ENCODE measurements at places on chromosomes 12 and 14.

- DNase-seq, result no peak
Measured at GRCh38 chr14:94237983-94238382, 55.1 kb downstream of the SERPINA10 start.

GRCh38 chr12:26651566-26652188 lies 181.3 kb downstream of the ITPR2 start:
- peak; percentile 28 for DNase-seq

DNA sequence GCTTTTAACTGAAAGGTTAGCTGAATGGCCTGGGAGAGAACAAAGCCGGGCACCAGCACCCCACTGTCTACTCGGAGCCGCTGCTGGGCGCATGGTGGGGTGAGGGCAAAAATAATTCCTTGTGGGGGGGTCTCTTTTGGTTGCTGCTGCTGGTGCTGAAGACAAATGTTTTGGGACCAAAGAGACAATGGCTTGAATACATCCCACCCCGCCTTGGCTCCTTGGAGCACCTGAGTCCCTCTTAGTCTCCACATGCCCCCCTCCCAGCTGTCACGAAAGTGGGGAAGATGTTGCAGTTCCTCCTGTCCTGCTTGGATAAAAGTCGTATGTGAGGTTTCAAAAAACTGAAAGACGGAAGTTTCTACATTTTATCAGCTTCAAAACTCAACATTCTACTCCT lies 85.0 kb downstream of the PIWIL1 start:
- no peak for DNase-seq

DNA sequence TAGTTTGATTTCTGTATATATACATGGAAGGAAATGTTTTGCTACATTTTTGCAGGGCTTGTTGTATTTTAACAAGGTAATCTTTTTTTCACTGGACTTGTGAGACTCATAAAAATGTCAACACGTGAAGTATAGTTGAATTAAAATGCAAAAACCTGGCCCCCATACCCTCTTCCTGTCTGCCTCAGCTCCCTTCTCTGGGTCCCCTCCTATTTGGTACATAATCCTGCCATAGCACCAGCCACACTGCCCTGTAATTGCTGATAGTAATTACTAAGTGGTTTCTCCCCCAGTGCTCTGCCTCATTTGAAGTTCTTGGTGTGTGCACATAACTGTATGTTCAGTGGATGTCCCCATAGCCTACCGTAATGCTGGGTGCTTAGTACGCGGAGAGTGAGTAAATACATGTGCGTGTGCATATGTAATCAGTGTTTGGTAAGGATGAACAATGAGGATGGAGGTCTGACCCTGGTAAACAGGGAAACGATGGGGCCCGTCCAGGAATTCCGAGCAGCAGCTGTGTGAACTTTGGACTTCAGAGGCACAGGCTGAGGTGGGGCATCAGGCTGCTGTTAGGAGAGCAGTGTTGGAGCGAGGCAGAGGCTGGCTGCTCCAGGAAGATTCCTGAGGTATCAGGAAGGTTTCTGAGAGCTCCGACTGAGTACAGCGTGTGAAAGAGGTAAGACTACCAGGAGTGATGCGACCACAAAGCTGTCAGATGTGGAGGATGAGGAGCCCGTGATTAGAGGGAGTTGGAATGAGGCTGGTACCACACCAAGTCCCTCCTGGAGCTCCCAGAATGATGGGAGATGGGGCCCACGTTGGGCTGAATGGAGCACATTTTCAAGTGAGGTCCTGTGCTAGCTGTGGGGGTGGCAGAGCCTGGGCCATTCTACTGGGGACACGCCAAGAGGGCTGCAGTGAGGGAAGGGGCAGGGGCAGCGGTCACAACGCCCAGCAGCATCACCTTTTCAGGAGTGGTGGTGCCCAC lies 106.8 kb downstream of the PELI2 start:
- DNase-seq, result no peak

DNA sequence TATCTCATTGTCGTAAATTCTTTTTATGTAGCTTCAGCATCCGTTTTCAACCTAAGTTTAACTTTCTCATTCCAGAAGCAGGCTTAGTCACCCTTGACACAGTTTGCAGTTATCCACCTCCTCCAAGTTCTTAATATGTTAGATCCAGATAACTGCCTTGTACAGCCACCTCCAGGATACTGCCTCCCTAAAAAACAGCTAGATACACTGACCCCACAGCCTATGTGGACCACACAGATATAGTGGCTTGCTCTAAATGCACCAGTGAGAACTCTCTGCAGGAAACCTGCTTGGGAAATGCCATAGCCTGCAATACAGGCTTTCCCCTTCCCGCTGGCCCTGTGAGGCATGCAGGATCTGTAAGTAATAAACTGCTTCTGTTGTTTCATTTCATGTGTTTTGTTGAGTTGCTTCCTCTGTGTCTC lies 11.1 kb upstream of the RTL1 start:
- no peak for DNase-seq

- DNase-seq, result no peak
Measured at GRCh38 chr14:101350021-101350420, 211.3 kb upstream of the DIO3 start.

GRCh38 chr12:27968972-27969623 lies 3.4 kb downstream of the PTHLH start:
- DNase-seq, result no peak

DNA sequence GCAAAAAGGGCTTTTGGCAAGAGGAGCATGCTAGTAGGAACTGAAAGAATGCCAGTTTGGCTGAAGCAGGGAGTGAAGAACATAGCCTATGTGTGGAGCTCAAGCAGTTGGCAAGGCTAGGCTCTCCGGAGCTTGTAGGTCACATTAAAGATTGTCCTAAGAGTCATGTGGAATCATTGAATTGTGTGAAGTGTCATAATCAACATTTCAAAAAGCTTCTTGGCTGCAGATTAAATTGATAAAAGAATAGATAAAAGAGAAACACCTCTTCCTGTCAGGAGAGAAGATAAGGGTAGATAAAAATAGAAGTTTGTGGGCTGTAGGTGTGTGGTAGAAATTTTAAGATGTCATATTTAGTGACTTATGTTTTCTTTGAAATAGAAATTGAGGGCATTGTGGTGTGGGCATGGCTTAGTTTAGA lies 36.1 kb downstream of the CPSF6 start:
- DNase-seq, result no peak

DNA sequence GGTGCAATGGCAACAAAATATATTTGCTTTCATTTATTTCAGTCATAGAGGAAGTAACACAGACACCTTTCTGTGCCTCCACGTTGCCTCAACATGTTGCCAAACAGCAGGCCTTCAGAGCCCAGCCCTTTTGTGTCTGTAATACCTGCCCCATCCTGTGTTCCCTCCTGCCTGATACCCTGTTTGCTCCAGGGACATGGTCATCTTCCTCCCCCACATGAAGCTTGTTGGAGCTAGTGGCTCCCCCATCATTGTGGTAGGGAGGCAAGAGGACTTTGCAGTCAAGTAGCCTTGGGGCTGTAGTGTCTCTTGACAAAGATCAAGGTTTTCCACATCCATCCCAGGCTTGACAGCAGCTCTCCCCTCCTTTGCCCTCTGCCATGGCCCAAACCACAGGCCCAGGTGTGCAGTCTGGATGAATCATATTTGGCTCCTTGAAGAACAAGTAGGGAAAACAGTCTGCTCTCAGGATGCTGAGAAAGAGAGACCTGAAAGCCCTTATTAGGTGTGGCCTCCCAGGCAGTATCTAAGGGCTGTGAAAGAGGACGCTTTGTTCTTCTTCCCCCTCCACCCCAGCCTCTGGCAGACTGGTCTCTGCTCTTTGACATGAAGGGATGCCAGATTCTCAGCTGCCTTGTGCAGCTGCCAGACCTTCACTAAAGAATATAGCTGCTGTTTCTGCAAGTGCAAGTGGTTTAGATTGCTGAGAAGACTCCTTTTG lies 329.0 kb downstream of the C12orf75 start:
- no peak for DNase-seq
